ENCODE measurements at places on chromosomes 6 and 20.
A peak's percentile ranks its signal among the peaks of the same experiment; 100 is the strongest.

GRCh38 chr20:56796345-56796744 is 167.2 kb downstream of the TFAP2C start:
- DNase-seq, result no peak

- DNase-seq, result peak; percentile 17
These were observed 37.7 kb upstream of the SLC4A11 start for GRCh38 chr20:3276680-3277015.

GRCh38 chr20:328027-328974 is 2.9 kb downstream of the SOX12 start:
- DNase-seq, result no peak

GRCh38 chr6:33417903-33418689 is at the start of gene CUTA:
TSS of gene CUTA (minus strand) at chr6:33418107. CDS start at chr6:33418000, 107 bp downstream.
- DNase-seq, result peak; percentile 100

DNA sequence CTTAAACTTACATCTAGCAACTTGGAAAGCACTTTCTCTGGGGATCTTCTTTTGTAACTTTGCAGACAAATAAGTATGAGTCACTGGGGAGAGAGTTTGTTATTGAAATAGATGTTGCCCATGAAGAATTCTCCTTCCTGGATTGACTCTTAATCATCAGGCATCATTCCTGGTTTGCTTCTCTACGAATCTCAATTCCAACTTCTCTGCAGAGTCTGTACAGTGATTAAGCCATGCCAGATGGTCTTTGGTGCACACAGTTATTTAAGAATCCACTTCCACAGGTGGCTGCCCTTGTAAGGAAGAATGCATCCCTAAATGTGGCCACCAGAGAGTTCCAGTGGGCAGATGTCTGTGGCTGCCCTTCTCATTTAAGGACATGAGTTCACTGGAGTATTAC is 25.7 kb downstream of the MYCT1 start:
- no peak for DNase-seq

GRCh38 chr20:401682-402495 is 6.2 kb upstream of the RBCK1 start:
- DNase-seq, result no peak

- no peak for DNase-seq
These were observed 32.4 kb downstream of the JPH2 start for GRCh38 chr20:44154521-44155001.

DNA sequence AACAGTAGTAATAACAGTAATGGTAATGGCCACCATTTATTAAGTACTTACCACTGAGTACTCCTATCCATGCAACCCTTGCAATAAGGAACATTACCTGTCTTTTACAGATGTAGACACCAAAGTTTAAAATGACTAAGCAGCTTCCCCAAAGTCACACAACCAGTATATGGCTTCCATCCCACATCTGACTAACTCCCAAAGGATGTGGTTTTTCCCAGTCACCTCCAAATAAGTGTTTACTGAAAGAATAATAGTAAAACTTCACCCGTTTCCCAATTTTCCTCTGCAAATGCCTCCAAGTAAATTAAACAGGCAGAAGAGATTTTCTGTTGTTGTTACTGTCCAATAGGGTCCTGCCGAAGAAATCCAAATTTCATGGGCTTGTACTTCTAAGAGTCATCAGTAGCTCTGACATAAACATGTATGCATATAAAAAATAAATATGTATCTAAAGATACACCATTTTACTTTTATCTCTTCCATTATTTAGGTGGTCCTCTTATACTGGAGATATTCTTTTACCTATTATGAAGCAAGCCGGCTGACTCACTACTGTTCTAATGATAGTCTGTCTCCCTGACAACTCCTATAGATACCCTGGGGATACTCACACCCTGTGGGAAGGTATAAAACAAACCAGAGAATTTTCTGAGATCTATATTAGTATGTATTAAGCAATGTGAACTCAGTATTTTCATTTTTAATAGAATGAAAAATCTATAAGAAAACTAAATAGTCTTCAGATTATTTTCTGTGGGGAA is 77.9 kb upstream of the ID4 start:
- DNase-seq, result no peak

DNA sequence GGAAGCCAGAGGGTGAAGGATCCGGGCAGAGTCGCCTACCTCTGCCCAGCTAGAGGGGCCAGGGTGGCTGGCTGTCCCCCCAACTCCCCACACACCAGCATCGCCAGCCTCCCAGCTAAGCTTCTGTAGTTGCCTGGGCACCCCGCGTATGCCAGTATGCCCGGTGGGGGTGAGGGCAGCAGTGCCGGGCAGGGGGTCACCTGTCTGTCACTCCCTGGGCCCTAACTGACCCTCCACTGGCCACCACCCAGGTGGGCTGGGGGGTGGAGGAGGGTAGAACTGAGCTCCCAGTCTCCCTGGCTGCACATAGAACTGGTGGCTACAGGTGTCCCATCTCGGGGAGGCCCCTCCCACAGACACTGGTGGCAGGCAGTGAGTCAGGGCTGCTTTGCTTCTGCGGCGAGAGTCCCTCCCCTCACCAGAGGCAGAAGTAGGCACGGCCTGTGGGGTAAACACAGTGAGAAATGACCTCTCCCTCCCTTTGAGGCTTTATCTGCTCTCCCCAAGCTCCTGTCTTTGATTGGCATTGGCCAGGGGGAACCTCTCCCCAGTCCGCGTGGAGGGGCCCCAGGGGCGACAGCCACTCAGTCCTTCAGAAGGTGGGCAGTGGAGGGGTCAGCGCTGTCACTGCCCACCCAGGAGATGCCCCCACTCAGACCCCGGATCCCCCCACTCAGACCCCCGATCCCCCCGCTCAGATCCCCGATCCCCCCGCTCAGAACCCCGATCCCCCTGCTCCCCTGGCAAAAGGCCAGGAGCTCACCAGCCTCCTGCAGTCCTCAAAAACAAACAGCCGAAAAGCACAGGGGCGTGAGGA is 2.5 kb downstream of the NTSR1 start:
- no peak for DNase-seq

GRCh38 chr20:35273449-35274171 is 4.3 kb downstream of the MMP24OS start:
- DNase-seq, result peak; percentile 61

- no peak for DNase-seq
These were observed 605 bp upstream of the PPP1R16B start for GRCh38 chr20:38804682-38805501.

DNA sequence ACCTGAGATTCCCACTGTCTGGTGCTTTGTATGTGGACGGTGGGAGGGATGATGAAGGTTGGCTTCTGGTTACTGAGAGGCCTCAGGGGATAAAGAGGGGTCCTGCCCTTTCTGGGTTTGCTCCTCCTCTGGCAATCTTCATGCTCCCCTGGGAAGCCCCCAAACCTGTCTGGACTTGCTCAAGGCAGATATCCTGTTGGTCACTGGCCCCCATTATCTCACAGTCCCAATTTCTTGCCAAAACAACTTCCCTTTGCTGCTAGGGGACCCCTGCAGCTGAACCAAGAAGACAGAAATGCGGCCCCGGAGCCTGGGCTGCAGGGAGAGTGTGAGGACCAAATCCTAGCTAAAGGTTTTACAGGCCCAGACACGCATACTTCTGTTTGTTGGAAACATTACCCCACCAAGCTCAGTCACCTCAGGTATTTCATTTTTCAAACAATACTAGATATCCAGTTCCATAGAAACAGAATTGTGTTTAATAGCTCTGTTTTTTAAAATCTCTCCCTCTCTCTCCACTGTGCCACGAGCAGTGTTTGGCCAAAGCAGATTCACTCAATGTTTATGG is 63.4 kb upstream of the MRPS10 start:
- no peak for DNase-seq

- DNase-seq, result no peak
These were observed 360.7 kb downstream of the NKAIN2 start for GRCh38 chr6:124164343-124164742.
